ENCODE measurements at places on chromosomes 12 and 14. TPM values are rescaled to one million over a fixed set of nuclear protein-coding genes. Genes with fewer than 3 reads are reported as not detected.

WNT1 gene
- total RNA-seq, result 0.07 TPM

LTBP2 gene
- total RNA-seq, result 7.6 TPM

GLIPR1L1 gene
- total RNA-seq, result not detected

TAS2R14 gene
- 0.68 TPM for total RNA-seq

INSM2 gene
- not detected for total RNA-seq

HSPB8 gene
- 22.0 TPM for total RNA-seq

SMCO3 gene
- not detected for total RNA-seq

LAG3 gene
- total RNA-seq, result 1.9 TPM

NRXN3 gene
- 1.0 TPM for total RNA-seq

SLC10A1 gene
- total RNA-seq, result not detected

NTS gene
- total RNA-seq, result 56.8 TPM

BDKRB1 gene
- 0.48 TPM for total RNA-seq

ABCD2 gene
- not detected for total RNA-seq

HNF1A gene
- total RNA-seq, result 4.0 TPM

SMIM41 gene
- not detected for total RNA-seq

IL26 gene
- not detected for total RNA-seq

PHLDA1 gene
- total RNA-seq, result 28.3 TPM

PPP1R3E gene
- total RNA-seq, result 3.3 TPM

TGM1 gene
- total RNA-seq, result 0.99 TPM

ITGB7 gene
- 0.58 TPM for total RNA-seq

ALDH1L2 gene
- total RNA-seq, result 2.4 TPM

ANKS1B gene
- total RNA-seq, result 0.72 TPM

CCDC177 gene
- total RNA-seq, result 0.05 TPM

CELA1 gene
- not detected for total RNA-seq

TMEM179 gene
- total RNA-seq, result 0.38 TPM

LRTM2 gene
- not detected for total RNA-seq

VCPKMT gene
- 9.1 TPM for total RNA-seq

DNAH10 gene
- 0.31 TPM for total RNA-seq

SLC24A4 gene
- 0.15 TPM for total RNA-seq

ACSS3 gene
- total RNA-seq, result not detected

SERPINA9 gene
- not detected for total RNA-seq

BTBD6 gene
- 40.8 TPM for total RNA-seq

TPH2 gene
- not detected for total RNA-seq

TBC1D30 gene
- 1.3 TPM for total RNA-seq

PGF gene
- 4.5 TPM for total RNA-seq

KCNA5 gene
- total RNA-seq, result not detected

LIN7A gene
- 0.62 TPM for total RNA-seq

GALNT9 gene
- total RNA-seq, result 4.1 TPM

ABCC9 gene
- total RNA-seq, result not detected

MFAP5 gene
- total RNA-seq, result 0.12 TPM

DPPA3 gene
- total RNA-seq, result not detected

RD3L gene
- total RNA-seq, result not detected

MIPOL1 gene
- total RNA-seq, result 3.2 TPM

C1R gene
- total RNA-seq, result 49.7 TPM

ATP5F1B gene
- 892 TPM for total RNA-seq

PYGL gene
- total RNA-seq, result 129 TPM

TMPRSS12 gene
- not detected for total RNA-seq

TMEM119 gene
- 0.20 TPM for total RNA-seq

KRT73 gene
- not detected for total RNA-seq

All from A549 treated with Hydrocortisone at 1 μM for 4 hours (cell line).